CD4-positive, alpha-beta T cell treated with Interleukin-10 for 1 hour (primary cell): ENCODE measurements at places on chromosomes 1 and 21.

- DNase-seq = no peak
These were observed 101.4 kb downstream of the AK5 start for GRCh38 chr1:77383236-77383635.

GRCh38 chr1:162166917-162167615 is 97.6 kb downstream of the NOS1AP start:
- no peak for DNase-seq

- peak; percentile 11 for DNase-seq
These were observed 551 bp downstream of the ZRANB2 start for GRCh38 chr1:71080230-71080738.

GRCh38 chr1:53583021-53583867 is 124.0 kb downstream of the DMRTB1 start:
- no peak for DNase-seq

DNA sequence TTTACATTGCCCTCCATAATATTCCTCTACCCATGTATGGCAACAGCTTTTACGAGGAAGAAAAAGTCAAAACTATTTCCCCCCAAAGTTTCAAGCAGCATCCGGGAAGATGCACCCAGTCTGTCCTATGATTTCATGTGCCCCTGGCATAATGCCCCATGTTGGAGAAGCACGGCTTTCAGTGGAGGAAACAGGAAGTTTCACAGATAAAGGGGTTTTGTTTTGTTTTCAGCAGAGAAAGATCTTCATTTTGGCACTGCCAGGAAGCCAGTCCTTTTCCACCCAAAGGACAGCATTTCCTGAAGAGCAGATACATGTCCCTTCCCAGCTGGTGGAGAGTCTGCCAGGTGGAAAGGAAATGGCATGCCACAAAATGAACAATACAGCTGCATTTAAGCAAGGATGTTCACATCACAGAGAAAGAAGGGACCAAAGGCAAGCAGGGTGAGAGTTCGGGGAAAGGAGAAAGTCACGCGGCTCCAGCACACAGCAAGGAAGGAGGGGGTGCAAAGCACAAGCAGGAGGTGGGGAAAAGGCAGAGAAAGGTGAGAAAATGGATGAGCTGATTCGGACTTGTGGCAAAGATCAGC is 95.3 kb upstream of the HIVEP3 start:
- no peak for DNase-seq

- no peak for DNase-seq
These were observed 1.7 kb downstream of the CLDN14 start for GRCh38 chr21:36478207-36478701.

DNA sequence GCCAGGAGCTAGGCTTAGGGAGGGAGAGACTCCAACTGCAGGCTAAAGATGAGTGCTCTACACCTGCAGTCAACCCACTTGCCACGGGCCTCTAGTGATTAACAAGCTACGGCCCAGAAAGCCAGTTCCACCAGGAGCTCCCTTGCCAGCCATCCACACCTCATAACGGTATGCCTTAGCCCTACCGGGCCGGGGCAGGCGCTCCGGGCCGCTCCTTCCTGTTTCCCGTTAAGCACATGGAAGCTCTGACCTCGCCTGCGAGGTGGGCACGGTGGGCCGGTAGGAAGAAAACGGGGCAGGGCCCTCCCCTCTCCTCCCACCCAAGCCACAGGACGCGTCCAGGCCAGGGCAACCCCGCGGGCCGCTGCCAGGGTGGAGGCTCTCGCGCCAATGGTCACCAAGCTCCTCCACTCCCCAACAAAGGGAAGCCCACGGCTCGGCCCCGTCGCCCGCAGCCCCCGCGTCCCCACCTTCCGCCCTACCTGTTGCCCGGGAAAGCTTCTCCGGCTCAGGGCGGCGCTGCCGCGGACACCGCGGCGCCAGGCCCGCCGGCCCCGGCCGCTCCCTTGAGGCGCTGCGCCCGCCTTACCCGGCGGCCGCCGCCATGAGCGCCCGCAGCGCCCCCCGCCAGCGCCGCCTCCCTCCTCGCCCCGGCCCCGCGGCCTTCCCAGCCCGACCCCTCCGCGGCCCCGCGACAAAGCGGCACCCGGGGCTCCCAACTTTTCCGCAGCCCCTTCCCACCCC is 627 bp downstream of the CERS2 start:
- peak; percentile 36 for DNase-seq

GRCh38 chr1:236540813-236541465 is 17.2 kb downstream of the LGALS8 start:
- DNase-seq = no peak
